ENCODE measurements at places on chromosomes 13 and 19. TPM values are rescaled to one million over a fixed set of nuclear protein-coding genes. Genes with fewer than 3 reads are reported as not detected.

The NCAN gene
- total RNA-seq: under 0.01 TPM

The PRODH2 gene
- not detected for total RNA-seq

The PLPPR2 gene
- 9.6 TPM for total RNA-seq

The CCDC8 gene
- total RNA-seq: 20.9 TPM

The KLK4 gene
- not detected for total RNA-seq

The MYO16 gene
- under 0.01 TPM for total RNA-seq

The IGFL1 gene
- total RNA-seq: not detected

The ZNF575 gene
- total RNA-seq: 0.37 TPM

The LILRA6 gene
- total RNA-seq: not detected
